ENCODE measurements at places on chromosomes 4 and X.

DNA sequence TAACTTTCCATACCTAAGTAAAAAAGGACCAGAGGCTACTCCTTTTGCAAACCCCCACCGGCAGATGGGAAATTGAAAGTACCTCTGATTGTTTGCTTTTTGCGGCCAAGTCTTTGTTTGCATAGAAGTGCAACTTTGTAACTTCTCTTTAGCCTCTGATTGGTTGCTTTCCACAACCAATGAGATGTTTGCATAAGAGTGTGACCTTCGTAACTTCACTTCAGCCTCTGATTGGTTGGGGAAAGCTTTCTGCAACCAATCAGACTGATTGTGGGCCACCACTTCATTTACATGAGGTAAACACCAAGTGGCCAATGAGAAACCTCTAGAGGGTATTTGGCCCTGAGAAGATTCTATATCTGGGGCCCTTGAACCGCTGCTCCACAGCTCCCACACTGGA lies 48.8 kb upstream of the PGRMC1 start:
- DNase-seq: no peak

DNA sequence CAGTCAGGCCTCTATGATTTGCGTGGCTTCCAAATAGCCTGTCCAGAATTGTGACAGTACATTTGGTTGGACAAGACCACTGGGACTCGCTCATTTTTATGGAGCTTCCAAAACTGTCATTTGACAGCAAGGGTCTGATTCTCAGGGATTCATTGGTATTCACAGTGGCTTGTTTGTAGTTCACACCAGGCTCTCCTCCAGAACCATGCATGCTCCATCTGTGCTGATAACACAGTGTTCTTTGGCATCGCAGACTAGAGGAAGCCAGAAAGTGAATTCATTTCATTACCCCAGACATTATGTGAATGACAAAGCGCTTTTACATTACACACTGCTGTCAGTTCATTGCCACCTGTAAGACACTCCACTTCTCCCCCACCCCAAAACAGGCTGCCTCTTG lies 208.3 kb downstream of the ARHGAP10 start:
- DNase-seq: no peak

DNA sequence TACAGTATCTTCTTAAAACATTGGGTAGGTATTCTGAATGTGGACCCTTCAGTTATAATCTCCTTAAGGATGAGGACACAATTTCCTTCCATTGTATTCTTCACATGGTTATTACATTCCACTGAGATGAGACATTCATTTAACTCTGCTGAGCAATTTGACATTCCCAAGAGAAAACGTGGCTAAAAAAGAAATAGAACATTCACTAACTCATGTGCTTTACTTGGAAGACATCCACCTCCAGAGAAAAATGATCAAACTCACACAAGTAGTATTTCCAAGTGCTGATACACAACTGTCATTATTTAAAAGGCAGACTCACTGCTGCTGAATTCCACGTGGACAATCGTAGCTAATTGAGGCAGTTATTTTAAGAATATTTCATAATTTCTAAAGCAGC lies 227.9 kb upstream of the ANKRD50 start:
- no peak for DNase-seq

DNA sequence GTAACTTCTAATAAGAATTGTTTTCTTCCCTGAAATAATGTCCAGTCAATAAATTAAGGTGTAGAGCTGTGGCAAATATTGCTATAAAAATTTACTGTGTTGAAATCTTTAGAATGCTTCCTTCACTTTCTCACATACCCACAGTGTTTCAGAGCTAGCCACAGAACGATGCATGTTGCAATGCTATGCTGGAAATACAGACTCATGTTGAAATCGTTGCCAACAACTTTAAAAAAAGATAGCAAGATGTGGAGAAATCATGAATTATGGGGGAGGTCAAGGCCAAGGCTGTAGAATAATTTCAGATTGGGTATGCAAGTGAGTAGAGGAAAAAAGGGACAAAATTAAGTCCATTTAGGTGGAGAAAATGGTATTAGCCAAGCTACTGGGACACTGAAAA lies 204.8 kb downstream of the VEGFC start:
- no peak for DNase-seq

- no peak for DNase-seq
These were observed 34.2 kb downstream of the PKD2 start for GRCh38 chr4:88041626-88042025.

GRCh38 chr4:78410676-78411075 lies 140.9 kb upstream of the ANXA3 start:
- DNase-seq: no peak
